NK-92 treated with Interleukin-12 subunit alpha and Interleukin-12 subunit beta, amount 100 ng/mL, for 24 hours (cell line): ENCODE measurements at places on chromosomes 5 and 9.

DNA sequence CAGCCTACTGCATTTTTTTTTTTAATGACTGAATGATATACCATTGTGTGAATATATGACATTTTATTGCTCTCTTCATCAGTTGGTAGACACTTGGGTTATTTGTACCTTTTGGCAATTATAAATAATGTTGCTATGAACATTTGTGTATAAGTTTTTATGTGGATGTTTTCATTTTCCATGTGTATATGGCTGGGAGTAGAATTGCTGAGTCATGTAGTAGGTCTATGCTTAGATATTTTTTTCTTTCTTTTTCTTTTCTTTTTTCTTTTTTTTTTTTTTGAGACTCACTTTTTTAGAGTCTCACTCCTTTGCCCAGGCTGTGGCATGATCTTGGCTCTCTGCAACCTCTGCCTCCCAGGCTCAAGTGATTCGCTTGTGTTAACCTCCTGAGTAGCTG lies 32.9 kb upstream of the FAM120AOS start:
- DNase-seq, result no peak

DNA sequence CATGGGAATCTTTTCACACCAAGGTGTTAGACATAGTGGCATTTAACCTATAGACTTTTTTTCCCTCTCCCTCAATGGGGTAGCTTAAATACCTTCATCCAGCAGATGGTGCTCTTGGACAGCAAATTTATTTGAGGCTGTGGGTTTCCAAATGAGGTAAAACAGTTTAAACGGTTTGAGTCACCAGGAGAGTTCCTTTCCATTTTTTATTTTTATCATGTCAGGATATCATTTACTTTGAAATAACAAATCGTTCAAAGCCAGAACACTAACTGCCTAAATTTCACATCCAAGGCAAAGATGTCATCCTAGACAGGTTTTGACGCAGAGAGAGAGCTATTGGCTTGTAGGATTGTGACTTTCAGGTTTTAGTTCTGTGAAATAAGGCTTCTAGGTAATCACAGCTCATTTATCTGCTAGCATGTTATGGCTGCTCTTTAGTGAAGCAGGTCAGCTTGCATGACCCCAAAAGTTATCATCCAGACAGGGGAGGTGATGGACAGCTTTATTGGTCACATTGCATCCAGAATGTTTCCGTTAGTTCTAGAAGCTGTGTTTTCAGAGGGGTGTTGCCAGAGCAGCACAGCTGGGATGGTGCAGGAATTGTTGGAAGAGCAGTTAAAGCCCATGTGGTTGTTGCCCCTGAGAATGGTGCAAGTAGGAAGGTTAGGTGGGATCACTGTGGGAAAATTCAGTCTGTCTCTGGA lies 69.8 kb downstream of the KDM4C start:
- no peak for DNase-seq

- DNase-seq, result no peak
These were observed 128.7 kb upstream of the PITX1 start for GRCh38 chr5:135162661-135163265.

DNA sequence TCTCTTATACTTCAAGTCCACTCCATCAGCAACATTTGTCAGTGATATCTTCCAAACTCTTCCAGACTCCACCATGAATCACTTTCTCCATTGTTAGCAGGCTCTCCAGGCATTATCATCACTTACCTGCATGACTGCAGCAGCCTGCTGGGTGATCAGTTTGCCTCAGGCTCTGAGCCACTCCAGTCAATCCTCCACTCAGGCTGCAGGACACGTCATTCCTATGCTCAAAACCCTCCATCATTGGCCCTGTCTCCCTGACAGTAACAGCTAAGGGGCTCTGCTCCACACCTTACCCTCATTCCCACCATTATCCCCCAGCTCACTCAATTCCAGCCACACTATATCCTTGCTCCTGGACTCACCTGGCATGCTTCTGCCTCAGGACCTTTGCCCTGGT lies 10.7 kb downstream of the DIRAS2 start:
- DNase-seq, result no peak

DNA sequence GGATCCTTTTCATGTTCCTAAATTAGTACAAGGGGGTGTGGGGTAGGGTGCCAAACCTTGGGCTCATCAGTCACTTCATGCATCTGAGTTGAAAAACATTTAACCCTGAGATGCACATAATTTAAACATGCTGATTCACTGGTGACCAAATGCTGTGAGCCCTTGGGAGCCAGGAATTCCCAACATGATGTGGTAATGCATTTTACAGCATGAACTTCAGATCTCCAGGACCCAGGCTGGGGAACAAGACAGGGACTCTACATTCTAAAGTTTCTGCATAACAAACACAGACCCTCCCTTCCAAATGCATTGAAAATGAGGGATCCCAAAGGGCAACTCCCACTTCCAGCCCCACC lies 322.2 kb downstream of the NDUFS4 start:
- DNase-seq, result no peak

DNA sequence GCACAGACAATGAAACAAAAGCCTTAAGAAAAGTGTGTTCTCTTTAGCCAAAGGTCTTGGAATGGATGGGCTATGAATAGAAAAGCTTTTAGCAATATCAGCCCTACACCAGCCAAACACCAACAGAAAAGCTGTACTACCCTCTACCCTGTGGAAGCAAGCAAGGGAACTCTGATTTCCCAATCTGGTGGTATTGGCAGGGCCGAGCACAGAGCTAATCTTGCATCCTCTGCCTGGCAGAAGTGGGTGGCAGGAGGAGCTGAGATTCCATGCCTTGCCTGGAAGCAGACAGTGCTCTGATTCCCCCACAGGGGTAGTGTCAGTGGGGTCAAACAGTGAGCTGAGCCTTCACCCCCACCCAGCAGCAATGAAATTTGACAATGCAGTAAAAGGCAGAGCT lies 29.6 kb upstream of the ZNF782 start:
- DNase-seq, result no peak

DNA sequence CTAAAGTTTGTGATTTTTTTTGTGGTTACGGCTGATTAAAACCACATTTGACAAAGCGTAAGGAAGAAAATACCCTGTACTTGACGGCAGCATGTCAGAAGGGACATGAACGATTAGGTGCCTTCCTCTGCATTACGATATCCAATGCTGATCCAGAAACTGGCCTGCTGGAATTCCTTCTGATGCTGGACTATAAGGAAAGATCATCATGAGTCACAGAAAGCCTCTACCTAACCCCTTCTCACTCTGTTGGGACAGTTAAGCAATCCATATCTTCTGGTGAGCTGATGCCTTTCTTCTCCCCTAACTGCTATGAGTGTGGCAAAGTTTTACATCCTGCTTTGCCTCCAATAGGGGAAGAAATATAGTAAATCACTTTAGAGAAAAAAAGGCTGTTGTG lies 78.4 kb upstream of the PAPPA start:
- no peak for DNase-seq

- DNase-seq, result no peak
These were observed 490.2 kb upstream of the NUDT12 start for GRCh38 chr5:104052558-104053352.

- DNase-seq, result no peak
These were observed 442 bp downstream of the NEURL1B start for GRCh38 chr5:172641359-172642050.

GRCh38 chr9:124395826-124396225 lies 19.4 kb downstream of the PSMB7 start:
- DNase-seq, result no peak
